KG1 (cell line): ENCODE measurements at places on chromosomes 4 and X.

DNA sequence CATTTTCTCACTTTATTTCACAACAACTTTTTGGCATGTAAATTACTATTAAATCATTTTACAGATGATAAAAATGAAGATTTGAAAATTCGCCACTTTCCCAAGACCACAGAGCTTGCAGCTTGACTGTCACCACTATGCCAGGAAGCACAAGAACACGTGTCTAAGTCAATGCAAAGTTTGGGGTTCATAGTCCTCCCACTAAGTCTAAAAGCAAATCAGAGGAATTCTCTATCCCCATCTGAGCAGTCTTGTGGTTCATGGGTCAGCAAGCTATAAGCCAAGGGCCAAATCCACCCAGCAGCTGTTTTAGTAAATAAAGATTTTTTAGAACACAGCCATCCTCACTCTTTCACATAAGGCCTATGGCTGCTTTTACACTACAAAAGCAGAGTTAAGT lies 833.3 kb upstream of the INTU start:
- no peak for DNase-seq

- no peak for DNase-seq
Measured at GRCh38 chr4:4542774-4543485, 1.1 kb upstream of the STX18 start.

DNA sequence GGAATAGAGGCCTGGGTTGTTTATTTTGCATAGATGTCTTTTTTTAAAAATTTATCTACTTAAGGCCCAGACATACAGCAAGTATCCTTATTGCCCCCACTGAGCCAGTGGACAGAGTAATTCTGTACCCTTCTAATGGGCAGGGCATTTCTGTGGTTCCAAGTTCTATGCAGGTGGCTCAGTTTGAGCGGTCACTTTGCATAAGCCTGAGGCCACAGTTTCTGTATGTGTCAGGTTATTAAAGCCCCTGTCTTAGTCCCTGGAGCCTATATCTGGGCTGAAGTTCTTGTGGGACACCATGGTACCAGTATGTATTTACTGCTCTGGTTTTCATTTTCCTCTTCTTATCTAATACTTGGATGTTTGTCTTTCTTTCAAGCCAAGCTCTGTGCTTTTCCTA lies 168.8 kb downstream of the MID1IP1 start:
- no peak for DNase-seq

DNA sequence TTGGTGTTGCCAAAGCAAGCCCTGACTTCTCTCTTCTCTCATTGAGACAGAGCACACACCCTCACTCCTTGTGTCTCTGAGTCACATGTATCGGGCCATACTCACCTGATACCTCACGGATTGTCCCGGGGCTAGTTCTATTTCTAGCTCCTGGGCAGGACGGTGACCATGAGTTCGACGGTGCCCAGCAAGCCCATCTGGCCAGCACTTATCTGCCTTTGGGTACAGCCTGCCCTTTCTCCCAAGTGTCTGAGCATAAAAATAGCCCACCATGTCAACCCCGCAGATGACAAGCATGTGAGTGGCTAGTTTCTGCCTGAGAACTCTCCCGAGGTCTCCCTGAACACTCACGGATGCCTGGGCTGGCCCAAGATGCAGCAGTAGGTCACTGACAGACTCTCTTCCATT lies 158.5 kb downstream of the DHRSX start:
- DNase-seq: no peak

- no peak for DNase-seq
Measured at GRCh38 chrX:152276277-152276676, 137.9 kb upstream of the MAGEA10 start.
